ENCODE measurements at places on chromosomes 7 and 10. TPM values are rescaled to one million over a fixed set of nuclear protein-coding genes. Genes with fewer than 3 reads are reported as not detected.

The PDE1C gene
- polyA plus RNA-seq, result 3.3 TPM

DNA sequence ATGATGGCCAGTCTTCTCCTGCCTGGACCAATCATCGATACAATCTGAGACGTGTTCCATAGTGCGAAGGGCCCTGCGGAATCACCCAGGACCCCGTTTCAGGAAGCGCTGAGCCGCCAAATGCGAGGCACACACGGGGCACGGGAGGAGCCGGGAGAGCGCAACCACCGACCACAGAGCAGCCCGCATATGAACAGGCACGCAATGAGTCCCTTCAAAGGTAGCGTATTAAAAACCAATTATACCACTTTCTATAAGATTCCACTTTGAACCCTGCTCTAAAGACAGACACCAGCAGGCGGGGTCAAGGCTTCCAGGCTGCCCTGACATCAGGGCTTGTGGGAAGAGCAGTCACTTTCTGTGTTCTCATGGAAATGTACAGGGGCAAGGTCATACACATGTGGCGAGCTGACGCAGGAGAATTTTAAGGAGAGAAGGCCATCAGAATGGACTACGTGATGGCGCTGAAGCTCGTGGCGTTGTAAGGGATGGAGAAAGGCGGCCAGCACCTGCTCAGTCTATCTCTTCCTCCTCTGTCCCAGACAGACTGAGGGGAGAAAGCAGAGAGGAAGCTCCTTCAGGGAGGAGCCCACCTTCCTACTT lies 46.2 kb downstream of the AMZ1 start:
- no peak for DNase-seq

DNA sequence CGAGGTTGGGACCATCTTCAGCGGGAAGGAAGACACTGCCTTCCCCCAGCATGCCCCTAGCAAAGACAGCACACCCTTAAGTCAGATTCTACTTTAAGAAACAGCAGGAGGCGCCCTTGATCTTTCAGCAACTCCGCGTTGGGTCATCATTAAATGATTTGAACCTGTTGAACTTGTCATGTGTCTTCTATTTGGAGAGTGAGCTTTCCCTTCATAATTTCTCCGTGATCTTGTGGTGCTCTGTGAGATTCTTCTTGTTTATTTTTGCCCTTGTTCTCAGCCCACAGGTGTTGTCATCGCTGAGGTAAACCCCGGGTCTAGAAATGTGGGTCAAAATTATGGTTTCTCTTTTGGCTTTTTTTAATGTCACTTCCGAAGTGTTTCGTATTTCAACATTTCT lies 49.5 kb upstream of the PITRM1 start:
- DNase-seq, result no peak

The STRA8 gene
- polyA plus RNA-seq, result 0.43 TPM

The AS3MT gene
- polyA plus RNA-seq, result 36.7 TPM

DNA sequence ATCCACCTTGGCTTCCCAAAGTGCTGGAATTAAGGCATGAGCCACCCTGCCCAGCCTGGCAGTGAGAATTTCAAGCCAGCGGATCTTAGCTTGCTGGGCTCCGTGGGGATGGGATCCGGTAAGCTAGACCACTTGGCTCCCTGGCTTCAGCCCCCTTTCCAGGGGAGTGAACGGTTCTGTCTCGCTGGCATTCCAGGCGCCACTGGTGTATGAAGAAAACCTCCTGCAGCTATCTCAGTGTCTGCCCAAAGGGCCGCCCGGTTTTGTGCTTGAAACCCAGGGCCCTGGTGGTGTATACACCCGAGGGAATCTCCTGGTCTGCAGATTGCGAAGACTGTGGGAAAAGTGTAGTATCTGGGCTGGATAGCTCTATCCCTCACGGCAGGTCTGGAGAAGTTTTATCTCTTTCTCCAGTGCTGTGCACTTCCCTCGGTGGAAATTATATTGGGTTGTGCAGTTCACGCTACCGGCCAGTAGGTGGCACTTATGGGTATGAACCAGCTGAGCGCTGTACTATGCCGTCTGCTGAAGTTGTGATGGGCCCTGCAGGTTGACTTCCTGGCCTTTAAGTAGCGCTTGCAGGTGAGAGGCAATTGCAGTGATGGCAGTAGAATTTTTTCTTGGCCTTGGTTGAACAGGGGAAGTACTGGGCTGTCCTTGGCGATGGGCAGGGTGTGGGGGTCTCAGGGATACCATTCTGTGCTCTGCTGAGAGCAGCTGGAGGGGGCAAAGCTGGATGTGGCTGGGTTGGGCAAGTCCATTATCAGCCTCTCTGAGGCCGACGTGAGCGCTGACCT lies 138.0 kb upstream of the MTPN start:
- DNase-seq, result peak; percentile 40

- DNase-seq, result no peak
Observed at GRCh38 chr10:88332503-88333247, 250.4 kb downstream of the RNLS start.

GRCh38 chr10:131979336-131979735 lies 2.4 kb downstream of the BNIP3 start:
- DNase-seq, result no peak

The NUPR2 gene
- polyA plus RNA-seq, result 39.6 TPM

- DNase-seq, result no peak
Observed at GRCh38 chr10:17161775-17162174, 32.2 kb upstream of the CUBN start.

The DPYSL4 gene
- not detected for polyA plus RNA-seq

- no peak for DNase-seq
Observed at GRCh38 chr10:31130406-31130805, 98.7 kb upstream of the ZNF438 start.

DNA sequence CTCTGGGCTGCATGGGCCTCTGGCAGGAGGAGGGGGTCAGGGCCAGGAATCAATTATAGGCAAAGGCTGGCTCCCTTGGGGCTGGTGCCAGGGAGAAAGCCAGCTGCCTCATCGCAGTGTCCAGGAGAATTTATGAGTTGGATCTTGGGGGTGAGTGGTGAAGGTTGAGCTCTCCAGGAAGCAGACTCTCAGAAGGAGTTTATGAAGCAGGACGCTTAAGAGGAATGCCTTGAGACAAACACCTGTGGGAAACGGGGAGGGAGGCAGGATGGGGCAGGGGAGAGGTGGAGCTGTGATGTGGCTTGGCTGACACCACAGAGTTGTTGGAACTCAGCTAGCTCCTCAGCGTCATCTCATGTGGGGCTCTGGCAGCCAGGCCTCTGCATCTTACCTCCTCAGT lies 428.5 kb downstream of the RPS24 start:
- DNase-seq, result peak; percentile 87

The C7orf57 gene
- not detected for polyA plus RNA-seq

DNA sequence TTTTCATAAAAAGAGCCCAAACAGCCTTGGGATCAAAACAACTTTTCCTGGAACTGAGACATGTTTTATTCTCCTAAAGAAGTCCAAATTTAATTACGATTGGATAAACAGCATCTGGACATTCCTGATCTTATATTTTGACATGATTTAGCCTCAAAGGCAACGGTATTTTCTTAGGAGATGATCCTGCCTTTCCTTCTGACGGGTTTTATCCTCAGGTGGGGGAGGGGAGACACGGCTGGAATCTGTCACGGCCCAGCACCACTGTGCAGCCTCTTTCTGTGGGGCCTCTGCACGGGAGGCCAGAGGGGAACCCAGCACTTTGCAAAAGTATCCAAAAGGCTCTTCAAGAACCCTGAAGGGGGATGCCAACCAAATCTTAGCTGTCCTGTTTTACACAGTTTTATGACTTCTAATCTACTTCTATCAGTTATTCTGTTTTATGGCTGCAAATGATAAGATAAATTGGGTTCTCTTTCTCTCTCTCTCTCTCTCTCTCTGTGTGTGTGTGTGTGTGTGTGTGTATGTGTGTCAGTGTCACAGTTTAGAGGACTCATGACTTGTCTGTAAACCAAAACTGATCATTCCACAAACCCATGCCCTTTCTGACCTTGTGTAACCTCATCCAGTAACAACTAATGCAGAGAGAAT lies 321.1 kb upstream of the NPVF start:
- peak; percentile 68 for DNase-seq

The ERVW-1 gene
- polyA plus RNA-seq, result not detected

The DTX2 gene
- polyA plus RNA-seq, result 8.1 TPM

DNA sequence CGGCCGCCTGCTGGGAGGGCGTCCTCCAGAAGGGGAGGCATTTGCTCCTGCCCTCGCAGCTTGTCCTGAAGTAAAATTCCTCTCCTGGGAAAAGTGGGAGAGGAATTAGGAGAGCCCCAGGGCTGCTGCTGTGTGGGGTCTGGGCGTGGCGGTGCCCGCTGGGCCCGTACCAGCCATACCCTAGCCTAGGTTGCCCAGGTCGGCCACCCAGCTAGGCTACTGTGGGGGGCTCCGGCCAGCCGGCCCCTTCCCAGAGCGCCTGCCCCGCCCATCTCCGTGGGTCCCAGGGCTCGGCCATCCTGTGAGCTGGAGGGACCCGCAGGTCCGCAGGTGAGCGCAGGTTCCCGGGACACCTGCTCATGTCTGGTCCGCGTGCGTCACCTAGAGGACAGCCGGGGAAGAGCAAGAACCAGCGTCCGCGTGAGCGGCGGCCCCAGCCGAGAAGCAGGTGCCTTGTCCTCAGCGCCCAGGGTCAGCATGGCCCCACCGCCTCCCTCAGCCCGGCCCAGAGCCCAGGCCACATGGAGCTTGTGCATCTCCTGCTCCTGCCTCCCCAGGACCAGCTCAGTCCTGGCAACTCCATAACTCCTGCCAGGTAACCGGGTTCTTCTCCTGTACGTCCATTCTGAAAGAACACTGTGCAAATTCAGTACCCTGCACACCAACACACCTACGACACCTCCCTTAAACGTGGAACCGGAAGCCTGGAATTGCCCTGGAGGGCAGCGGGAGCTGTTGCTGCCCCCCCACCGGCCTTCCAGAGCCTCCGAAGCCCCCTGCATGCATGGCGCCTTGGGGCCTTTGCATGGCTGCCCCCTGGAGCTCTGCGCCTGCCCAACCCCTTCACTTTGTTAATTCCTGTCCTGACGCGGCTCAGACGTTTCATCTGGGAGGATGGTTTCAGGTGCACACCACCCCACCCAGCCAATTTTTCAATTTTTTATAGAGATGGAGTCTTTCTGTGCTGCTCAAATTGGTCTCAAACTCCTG lies 22.8 kb upstream of the FOXL3 start:
- peak; percentile 75 for DNase-seq

The AFAP1L2 gene
- 19.8 TPM for polyA plus RNA-seq

The NME8 gene
- polyA plus RNA-seq, result 1.2 TPM

The CARD11 gene
- polyA plus RNA-seq, result 0.22 TPM

- DNase-seq, result no peak
Observed at GRCh38 chr7:69438584-69439412, 159.5 kb upstream of the AUTS2 start.

DNA sequence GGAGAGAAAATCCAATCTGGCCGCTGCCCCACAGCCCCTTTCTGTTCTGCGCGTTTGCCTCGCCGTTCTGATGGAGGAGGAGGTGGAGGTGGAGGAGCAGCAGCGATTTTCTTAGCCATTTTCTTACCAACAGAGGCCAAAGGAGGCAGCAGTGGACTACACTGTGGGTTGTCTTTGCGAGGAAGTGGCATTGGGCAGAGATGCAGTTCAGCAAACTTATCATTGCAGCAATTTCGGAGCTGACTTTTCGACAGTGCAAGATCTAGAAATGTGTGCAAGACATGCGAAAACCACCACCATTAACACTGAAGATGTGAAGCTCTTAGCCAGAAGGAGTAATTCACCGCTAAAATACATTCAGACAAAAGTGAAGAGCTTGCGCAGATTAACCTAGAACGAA lies 1.9 kb upstream of the ARL4A start:
- DNase-seq, result peak; percentile 59

GRCh38 chr10:59354434-59354833 lies 7.9 kb downstream of the FAM13C start:
- DNase-seq, result no peak

DNA sequence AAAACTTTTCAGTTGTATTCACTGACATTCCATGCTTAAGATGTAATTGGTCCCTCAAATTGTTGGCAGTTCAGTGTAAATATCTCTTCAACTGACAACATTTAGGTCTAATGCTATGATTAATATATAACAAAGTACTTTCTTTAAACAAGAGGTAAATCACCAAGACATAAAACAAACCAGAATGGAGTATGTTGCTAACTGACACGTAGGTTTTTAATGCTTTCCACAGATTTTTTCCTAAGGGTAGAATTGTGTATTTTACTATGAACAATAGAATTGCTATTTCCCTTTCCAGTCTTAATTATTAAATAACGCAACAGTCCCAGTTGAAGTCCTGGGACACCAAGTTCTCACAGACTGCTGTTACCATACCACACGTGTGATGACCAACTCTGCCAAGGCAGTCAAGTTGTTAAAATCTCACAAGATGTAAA lies 4.1 kb downstream of the JCAD start:
- DNase-seq, result no peak

DNA sequence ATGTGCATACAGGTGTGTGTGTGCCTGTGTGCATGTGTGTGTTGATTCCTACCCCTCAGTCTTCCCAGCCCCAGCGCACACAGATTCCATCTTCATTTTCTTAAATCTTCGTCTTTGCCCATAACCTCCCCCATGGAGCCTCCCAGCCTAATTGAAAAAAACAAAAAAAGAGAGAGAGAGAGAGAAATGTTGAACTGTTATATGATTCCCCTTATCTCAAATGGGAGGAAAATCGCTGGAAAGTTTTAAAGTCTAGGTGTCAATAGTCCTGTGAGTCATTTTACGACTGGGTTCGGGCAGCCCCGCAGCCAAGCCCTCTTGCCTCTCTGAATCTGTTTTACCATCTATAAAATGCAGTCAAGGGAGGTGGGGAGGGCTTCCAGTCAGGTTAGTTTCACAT lies 60.9 kb downstream of the SPOCK2 start:
- no peak for DNase-seq

GRCh38 chr7:23864973-23865372 lies 155.0 kb downstream of the STK31 start:
- DNase-seq, result no peak

GRCh38 chr10:102185272-102185671 lies 33.1 kb downstream of the NOLC1 start:
- no peak for DNase-seq

The NEUROG3 gene
- not detected for polyA plus RNA-seq

The TAF5 gene
- 1.5 TPM for polyA plus RNA-seq
